ENCODE measurements at places on chromosomes 11 and 22.

DNA sequence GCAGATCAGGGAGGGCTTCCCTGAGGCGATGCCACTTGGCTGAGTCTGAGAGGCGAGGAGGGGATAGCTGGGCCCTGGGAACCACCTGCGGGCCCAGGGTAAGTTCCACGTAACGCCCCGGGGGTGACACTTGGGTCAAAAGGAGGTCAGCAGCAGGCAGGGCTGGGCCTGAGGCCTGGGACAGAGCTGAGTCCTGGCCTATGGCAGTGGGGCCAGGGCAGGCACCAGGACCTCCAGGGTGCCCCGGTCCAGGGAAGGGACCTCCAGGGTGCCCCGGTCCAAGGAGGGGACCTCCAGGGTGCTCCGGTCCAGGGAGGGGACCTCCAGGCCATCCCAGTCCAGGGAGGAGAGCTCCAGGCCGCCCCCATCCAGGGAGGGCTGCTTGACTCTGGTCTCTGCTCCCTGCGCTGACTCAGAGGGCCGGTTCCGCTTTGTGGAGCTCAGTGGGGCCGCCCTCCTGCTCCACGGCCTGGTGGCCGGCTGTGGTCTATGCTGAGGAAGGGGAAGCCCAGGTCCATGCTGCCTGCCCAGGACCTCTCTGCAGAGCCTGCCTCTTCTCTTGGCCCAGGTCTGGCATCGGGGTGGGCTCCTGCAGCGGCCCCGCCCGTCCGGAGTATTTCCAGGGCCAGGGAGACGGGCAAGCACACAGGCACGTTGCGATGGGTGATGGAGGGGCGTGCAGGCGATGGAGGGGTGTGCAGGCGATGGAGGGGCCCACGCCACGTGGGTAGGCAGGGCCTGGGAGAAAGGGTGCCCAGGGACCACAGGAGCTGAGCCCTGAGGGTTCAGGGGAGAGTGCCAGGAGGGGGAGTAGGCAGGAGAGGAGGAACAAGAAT, 19.5 kb upstream of the WNT7B start:
- no peak for DNase-seq

- DNase-seq = no peak
Measured at GRCh38 chr11:102276362-102276761, 40.9 kb upstream of the BIRC3 start.

DNA sequence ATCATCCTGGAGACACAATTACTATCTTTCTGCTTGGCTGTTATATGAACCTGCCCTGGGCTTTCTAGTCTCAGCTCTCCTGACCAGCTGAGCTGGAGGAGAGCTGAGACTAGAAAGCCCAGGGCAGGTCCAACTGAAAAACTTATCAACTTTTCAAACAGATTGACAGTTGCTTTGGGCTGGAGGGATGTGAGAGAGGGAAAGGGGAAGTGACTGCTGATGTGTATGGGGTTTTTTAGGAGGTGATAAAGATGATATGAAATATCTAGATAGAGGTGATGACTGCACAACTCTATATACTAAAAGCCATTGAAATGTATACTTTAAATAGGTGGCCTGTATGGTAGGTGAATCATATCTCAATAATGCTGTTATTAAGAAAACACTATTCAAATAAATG, 60.2 kb upstream of the CHRM4 start:
- DNase-seq = no peak

GRCh38 chr11:36105743-36106581, 162.1 kb downstream of the LDLRAD3 start:
- DNase-seq = no peak

GRCh38 chr11:12841946-12842630, 167.0 kb upstream of the RASSF10 start:
- DNase-seq = no peak

All from NCI-H526 treated with DMSO at 0.1 percent for 48 hours (cell line).